Activated naive CD4-positive, alpha-beta T cell treated with anti-CD3 and anti-CD28 coated beads, Interleukin-2, amount 10 ng/mL, durations not matched to agents 5 hours and 36 hours (primary cell): ENCODE measurements at places on chromosomes 4 and X. TPM values are rescaled to one million over a fixed set of nuclear protein-coding genes. Genes with fewer than 3 reads are reported as not detected.

The IL2RG gene
- total RNA-seq, result 518 TPM

The ADH6 gene
- total RNA-seq, result not detected

The ADRA2C gene
- total RNA-seq, result not detected

The HPGDS gene
- 0.45 TPM for total RNA-seq

The RBM47 gene
- total RNA-seq, result 3.0 TPM

The HERC6 gene
- total RNA-seq, result 10.4 TPM

The SGMS2 gene
- total RNA-seq, result not detected

The ETDB gene
- total RNA-seq, result not detected

The MAGEA1 gene
- total RNA-seq, result not detected

The NPY5R gene
- not detected for total RNA-seq

The DGKK gene
- not detected for total RNA-seq

The PLXNB3 gene
- total RNA-seq, result 0.55 TPM

The LRP2BP gene
- 0.63 TPM for total RNA-seq

The PCYT1B gene
- 0.05 TPM for total RNA-seq

The HNRNPH2 gene
- total RNA-seq, result 46.4 TPM

The UGT2B17 gene
- not detected for total RNA-seq

The CCDC158 gene
- not detected for total RNA-seq
